Smooth muscle cell of trachea (primary cell): ENCODE measurements at places on chromosomes 7 and 10. TPM values are rescaled to one million over a fixed set of nuclear protein-coding genes. Genes with fewer than 3 reads are reported as not detected.

Gene FLNC
- 265 and 462 TPM in 2 replicates for total RNA-seq

Gene CLDN3
- total RNA-seq = 0.33 TPM in 1 of 2 replicates, not detected in the other

Gene WEE2
- total RNA-seq = 0.33 TPM in 1 of 2 replicates, not detected in the other

Gene C7orf57
- not detected in 2 replicates for total RNA-seq

Gene TAS2R39
- total RNA-seq = not detected in 2 replicates

Gene NUDT1
- total RNA-seq = 25.0 and 63.0 TPM in 2 replicates

Gene OR6V1
- not detected in 2 replicates for total RNA-seq

Gene RTKN2
- total RNA-seq = 0.33 and 1.3 TPM in 2 replicates

Gene SAMD9
- total RNA-seq = 13.4 and 13.8 TPM in 2 replicates

Gene NEURL1
- total RNA-seq = under 0.01 and 0.17 TPM in 2 replicates

Gene POLR2J2
- total RNA-seq = 2.5 and 4.5 TPM in 2 replicates

Gene TDRD1
- 0.29 and 0.50 TPM in 2 replicates for total RNA-seq

Gene EBLN1
- not detected in 2 replicates for total RNA-seq

Gene AMZ1
- total RNA-seq = 0.15 and 1.3 TPM in 2 replicates

Gene MRLN
- not detected in 2 replicates for total RNA-seq

Gene NUTM2A
- 0.29 and 2.3 TPM in 2 replicates for total RNA-seq

Gene EPDR1
- total RNA-seq = 19.5 and 66.8 TPM in 2 replicates

Gene FAM149B1
- 33.5 and 44.3 TPM in 2 replicates for total RNA-seq

Gene PNLIPRP1
- total RNA-seq = not detected in 2 replicates

Gene KCNH2
- 0.33 TPM in 1 of 2 replicates, not detected in the other for total RNA-seq

Gene OGDHL
- 0.17 and 0.29 TPM in 2 replicates for total RNA-seq

Gene WIPF3
- under 0.01 and 0.15 TPM in 2 replicates for total RNA-seq

Gene SFRP5
- not detected in 2 replicates for total RNA-seq

Gene CUBN
- total RNA-seq = 3.3 and 3.6 TPM in 2 replicates

Gene CDHR1
- not detected in 2 replicates for total RNA-seq

Gene TEX47
- not detected in 2 replicates for total RNA-seq

Gene PLCE1
- 2.3 and 3.5 TPM in 2 replicates for total RNA-seq

Gene CHAT
- total RNA-seq = not detected in 2 replicates

Gene AVPI1
- 46.0 and 91.5 TPM in 2 replicates for total RNA-seq

Gene STEAP4
- total RNA-seq = 1.2 and 1.7 TPM in 2 replicates

Gene PCDH15
- under 0.01 and 0.44 TPM in 2 replicates for total RNA-seq

Gene OPN1SW
- not detected in 2 replicates for total RNA-seq

Gene SLC18A3
- total RNA-seq = not detected in 2 replicates

Gene CYP3A5
- 0.17 and 0.44 TPM in 2 replicates for total RNA-seq

Gene OGA
- 142 and 213 TPM in 2 replicates for total RNA-seq

Gene C10orf53
- not detected in 2 replicates for total RNA-seq

Gene PNLIP
- total RNA-seq = not detected in 2 replicates

Gene MALRD1
- total RNA-seq = 1.0 and 3.1 TPM in 2 replicates
